ENCODE measurements at places on chromosomes 16 and 17.

- DNase-seq = no peak
Observed at GRCh38 chr16:76941113-76941512, 249.9 kb upstream of the MON1B start.

- DNase-seq = no peak
Observed at GRCh38 chr16:51565184-51565583, 414.1 kb upstream of the SALL1 start.

DNA sequence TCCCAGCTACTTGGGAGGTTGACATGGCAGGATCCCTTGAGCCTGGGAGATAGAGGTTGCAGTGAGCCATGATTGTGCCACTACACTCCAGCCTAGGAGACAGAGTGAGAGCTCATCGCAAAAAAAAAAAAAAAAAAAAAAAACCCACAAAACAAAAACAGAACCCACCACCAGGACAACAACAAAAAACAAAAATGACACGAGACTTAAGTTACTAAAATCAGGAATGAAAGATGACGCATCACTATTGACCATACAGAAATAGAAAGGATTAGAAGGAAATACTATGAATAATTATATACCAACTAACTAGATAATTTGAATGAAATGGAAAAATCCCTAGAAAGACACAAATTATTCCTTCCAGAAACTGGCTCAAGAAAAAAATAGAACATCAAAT lies 432.4 kb upstream of the PMFBP1 start:
- no peak for DNase-seq

DNA sequence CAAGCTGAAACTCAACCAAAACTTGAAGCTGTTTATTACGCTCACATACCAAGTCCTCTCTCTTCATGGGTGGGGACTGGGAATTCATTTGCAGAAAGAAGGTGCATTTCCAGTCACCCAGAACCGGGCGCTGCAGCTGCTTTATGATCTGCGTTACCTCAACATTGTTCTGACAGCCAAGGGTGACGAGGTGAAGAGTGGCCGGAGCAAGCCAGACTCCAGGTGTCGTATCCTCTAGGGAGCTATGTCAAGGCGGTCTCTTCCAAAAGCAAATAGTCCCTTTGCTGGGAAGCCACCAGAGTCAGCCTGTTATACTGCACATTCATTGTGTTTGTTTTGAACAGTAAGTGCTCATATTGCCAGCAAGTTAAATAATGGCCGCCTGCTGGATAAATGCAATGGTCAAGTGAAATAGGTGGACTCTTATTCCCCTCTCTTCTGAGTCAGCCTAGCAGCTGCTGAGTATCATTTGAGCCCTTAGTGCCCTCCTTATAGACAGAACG lies 12.7 kb downstream of the COG1 start:
- DNase-seq = no peak

- DNase-seq = no peak
Observed at GRCh38 chr16:88676502-88677242, 9.6 kb downstream of the SNAI3 start.

- DNase-seq = peak; percentile 28
Observed at GRCh38 chr17:42111871-42112551, 503 bp downstream of the DHX58 start.

- no peak for DNase-seq
Observed at GRCh38 chr17:27366437-27366836, 72.5 kb downstream of the WSB1 start.

DNA sequence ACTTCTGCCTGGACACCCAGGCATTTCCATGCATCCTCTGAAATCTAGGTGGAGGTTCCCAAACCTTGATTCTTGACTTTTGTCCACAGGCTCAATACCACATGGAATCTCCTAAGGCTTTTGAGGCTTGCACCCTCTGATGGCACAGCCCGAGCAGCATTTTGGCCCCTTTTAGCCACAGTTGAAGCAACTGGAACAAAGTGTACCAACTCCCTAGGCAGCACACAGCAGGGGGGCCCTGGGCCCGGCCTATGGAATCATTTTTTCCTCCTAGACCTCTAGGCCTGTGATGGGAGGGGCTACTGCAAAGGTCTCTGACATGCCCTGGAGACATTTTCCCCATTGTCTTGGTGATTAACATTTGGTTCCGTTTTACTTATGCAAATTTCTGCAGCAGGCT lies 32.0 kb downstream of the ABCC1 start:
- no peak for DNase-seq

DNA sequence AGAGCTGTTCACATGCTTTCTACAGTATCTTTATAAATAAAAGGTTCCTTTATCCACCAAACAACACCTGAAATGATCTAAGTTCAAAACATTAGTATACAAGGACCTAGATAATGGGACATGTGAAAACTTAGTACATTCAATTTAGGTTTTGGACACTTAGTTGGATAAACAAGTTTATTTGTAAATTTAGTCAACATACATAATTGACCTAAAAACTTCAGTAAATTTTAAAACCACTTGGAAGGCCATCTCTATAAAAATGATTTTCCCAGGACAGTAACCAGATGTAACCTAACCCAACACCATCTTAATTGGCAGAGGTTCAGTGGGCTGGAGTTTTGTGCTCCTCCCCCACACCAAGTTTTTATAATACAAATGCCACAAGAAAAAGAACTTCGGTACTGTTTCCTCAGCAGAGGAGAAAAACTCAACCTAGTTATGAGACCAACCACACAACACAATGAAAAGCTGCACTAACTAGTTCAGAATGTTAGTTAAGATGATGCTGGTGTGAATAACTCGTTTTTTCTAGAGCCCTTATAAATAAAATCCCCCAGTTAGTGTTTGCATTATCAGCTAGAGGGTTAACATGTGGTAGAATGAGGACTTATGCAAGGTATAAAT lies 7.2 kb upstream of the UNK start:
- DNase-seq = no peak

GRCh38 chr16:22312897-22313781 lies 15.9 kb downstream of the POLR3E start:
- no peak for DNase-seq

DNA sequence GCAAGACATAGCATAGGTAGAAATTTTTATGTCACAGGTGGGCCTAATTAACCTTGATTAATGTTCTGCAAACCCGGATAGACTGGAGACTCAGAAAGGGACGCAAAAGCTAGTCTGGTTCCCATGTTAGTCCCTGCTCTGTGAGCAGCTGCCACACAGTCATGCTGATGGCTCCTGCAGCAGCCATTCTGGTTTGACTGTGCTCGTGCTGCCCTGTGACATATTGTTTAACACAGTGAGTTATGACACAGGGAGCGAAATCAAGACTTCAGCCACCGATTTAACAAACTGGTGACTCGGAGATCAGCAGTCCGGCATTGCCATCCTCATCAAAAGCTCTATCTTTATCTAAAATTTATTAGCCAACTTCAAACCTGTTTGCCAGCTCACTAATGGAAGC lies 169.8 kb downstream of the WWOX start:
- no peak for DNase-seq

GRCh38 chr17:76781056-76781982 lies 43.4 kb downstream of the MFSD11 start:
- no peak for DNase-seq

DNA sequence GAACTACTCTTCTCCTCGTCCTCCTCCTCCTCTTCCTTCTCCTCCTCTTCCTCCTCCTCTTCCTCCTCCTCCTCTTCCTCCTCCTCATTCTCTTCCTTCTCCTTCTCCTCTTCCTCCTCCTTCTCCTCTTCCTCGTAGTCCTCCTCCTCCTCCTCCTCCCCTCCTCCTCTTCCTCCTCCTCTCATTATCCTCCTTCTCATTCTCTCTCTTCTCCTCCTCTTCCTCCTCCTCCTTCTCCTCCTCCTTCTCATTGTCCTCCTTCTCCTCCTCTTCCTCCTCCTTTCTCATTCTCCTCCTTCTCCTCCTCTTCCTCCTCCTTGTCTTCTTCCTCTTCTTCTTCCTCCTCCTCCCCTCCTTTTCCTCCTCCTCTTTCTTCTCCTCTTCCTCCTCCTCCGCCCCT lies 4.1 kb upstream of the PITPNM3 start:
- no peak for DNase-seq

DNA sequence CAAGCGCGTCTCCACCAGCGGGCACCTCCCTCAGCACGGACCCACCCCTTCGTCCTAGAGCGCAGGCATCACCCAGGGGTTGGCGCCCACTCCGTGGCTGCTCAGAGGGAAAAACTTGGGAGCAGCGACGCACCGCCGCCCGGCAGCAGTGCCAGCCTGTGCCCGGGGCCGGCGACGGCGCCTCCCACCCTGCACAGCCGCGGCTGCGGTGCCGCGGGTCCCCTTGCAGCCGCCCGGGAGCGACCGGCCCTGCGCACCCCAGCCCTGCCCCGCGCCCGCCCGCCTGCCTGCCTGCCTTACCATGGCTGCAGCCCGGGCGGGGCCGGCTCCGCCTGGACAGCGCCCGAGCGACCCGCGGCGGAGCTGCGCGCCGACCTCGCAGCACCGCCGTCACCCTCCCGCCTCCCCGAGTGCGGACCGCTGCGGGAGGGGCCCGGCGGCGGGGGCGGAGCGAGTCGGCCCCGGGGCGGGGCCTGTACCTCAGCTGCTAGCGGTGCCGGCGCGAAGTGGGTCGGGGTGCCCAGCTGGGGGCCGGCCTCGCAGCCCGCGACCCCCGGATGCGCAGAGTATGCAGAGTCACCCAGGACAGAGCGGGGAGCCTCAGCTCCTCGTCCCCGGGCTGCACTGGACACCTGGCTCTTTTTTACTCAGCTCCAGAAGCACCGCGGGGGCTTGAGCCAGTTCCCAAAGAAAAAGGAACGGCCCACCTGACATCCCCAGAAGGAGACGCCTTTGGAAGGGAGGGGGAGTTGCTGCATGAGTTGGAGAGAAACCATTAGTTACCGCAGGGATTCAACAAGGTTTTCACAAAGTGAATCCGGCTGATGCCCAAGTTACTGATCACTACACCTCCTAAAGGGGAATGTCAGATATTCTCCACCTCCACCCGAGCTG lies 17.5 kb upstream of the MTMR4 start:
- peak; percentile 69 for DNase-seq

DNA sequence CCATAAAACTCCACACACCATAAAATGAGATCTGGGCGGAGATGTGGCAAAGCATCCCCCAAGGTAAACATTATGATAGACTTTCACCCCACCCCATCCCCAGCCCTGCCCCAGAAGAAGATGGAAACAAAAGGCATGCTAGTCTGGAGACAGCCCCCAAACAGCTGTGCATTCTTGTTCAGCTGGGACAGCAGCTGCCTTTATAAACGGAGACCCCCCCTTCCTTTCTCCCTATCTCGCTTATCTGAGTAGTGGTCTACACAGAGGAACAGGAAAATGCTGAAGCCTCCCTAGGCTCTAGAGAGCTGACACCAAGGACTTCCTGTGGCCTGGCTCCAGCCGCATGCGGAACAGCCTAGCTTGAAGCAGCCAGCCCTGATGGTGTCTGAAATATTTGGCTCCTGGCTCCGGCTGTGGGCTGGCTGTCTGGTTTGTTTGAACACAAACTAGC lies 190.3 kb upstream of the ANKFN1 start:
- DNase-seq = no peak

DNA sequence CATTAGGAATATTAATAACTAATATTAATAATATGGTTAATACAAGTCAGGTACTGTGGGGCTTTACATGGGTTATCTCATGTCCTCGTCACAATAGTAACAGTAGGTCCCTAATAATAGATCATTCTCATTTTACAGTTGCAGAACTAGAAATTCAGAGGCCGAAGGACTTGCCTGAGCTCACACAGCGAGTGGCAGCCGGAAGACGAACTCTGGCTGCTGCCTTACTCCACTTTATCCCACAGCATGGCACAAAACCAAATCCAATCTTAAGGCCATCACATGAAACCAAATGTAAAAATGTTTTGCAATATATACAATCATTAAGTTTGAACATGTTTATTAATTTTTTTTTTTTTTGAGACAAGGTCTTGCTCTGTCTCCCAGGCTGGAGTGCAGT lies 13.6 kb downstream of the GNA13 start:
- no peak for DNase-seq

DNA sequence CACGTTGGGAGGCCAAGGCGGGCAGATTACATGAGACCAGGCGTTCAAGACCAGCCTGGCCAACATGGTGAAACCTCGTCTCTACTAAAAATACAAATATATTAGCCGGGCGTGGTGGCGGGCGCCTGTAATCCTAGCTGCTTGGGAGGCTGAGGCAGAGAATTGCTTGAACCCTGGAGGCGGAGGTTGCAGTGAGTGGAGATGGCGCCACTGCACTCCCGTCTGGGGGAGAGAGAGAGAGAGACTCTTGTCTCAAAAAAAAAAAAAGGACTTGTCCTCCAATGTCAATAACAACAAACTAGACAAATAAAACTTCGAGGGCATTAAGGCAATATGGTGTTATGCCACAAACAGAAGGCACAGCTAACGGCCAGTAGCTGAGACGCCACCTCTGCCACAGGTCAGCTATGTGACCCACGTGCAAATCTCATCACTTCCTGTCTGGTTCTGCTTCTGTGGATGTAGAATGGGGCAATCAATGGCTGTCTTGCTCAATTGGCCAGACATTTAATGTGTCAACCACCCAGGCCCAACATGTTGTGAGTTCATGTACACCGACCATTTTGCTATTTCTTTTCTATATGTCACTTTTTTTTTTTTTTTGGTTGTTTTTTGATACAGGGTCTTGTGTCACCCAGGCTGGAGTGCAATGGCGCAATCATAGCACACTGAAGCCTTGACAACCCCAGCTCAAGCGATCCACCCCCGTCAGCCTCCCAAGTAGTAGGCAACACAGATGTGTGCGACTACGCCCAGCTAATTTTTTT lies 834 bp upstream of the TXNDC11 start:
- DNase-seq = peak; percentile 60

GRCh38 chr17:46865100-46865499 lies 13.7 kb downstream of the WNT9B start:
- DNase-seq = no peak

DNA sequence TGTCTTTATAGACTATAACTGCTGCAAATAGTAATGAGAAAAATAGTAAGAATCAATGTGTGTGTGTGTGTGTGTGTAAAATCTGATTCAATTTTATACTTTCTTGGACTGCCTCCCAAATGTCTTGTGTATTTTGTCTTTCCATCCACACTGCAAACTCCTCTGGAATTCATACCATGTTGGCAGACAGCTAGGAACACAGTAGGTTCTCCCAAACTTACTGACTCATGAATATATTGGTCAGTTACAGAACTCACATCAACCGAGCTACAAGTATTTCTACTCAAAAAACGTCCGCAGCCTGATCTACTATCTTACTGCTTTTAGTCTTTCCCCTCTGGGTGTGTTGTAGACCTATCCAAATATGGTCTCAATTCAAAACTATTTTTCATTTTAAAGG lies 542.7 kb upstream of the PSMD7 start:
- DNase-seq = no peak

GRCh38 chr17:31687505-31688126 lies 171.4 kb downstream of the COPRS start:
- DNase-seq = no peak

GRCh38 chr16:67833030-67833414 lies 9.1 kb upstream of the THAP11 start:
- no peak for DNase-seq

DNA sequence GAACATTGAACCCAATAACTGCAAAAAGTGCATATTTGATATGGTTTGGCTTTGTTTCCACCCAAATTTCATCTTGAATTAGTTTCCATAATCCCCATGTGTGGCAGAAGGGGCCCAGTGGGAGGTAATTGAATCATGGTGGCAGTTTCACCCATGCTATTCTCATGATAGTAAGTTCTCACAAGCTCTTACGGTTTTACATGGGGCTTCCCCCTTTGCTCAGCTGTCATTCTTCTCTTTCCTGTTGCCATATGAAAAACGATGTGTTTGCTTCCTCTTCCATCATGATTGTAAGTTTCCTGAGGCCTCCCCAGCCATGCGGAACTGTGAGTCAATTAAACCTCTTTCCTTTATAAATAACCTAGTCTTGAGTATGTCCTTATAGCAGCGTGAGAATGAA lies 127.6 kb downstream of the CHD9NB start:
- DNase-seq = no peak

- no peak for DNase-seq
Observed at GRCh38 chr17:66812571-66812970, 22.3 kb upstream of the CACNG5 start.

All from CD4-positive, alpha-beta T cell treated with Interleukin-1 beta for 1 hour (primary cell).